ENCODE measurements at places on chromosomes 5 and 9.

DNA sequence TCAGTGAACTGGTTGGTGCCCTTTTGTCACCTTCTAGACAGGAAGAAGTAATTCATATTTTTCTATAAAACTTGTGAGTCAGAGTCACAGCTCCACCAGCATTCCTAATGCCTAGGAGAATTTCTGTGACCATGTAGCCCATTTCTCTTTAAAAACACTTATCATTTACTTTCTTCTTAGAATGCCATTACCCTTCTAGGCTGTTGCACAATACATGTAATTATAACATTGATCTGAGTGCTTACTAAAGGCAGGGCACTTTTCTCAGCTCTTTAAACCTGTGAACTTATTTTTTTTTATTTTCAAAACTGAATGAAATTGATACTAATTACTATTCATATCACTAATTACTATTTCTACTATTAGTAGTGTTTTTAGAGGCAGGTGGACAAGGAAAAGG is 373.7 kb downstream of the TLE4 start:
- no peak for DNase-seq

GRCh38 chr5:142145106-142145900 is 36.7 kb downstream of the NDFIP1 start:
- peak; percentile 27 for DNase-seq

- no peak for DNase-seq
Observed at GRCh38 chr5:264338-264737, 7.1 kb upstream of the PDCD6 start.

GRCh38 chr5:125410537-125411070 is 664.2 kb upstream of the ZNF608 start:
- DNase-seq, result no peak

DNA sequence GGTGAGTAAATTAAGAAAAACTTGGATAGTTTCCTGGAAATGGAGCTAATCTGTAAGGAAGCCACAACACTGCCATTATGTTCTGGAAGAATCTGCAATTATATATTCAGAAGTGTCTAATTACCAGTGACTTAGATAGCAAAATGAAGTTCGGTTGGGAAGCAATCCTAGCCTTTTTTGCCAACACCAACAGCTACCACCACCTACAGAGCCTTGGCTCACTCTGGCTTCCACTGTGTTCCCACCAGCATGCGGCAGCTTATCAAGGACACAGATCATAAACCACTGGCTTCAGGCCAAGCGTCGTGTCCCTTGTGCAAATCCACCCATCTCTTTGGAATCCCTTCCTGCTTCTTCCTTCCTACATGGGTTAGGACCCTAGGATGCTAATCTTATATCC is 118.0 kb upstream of the PCA3 start:
- no peak for DNase-seq

DNA sequence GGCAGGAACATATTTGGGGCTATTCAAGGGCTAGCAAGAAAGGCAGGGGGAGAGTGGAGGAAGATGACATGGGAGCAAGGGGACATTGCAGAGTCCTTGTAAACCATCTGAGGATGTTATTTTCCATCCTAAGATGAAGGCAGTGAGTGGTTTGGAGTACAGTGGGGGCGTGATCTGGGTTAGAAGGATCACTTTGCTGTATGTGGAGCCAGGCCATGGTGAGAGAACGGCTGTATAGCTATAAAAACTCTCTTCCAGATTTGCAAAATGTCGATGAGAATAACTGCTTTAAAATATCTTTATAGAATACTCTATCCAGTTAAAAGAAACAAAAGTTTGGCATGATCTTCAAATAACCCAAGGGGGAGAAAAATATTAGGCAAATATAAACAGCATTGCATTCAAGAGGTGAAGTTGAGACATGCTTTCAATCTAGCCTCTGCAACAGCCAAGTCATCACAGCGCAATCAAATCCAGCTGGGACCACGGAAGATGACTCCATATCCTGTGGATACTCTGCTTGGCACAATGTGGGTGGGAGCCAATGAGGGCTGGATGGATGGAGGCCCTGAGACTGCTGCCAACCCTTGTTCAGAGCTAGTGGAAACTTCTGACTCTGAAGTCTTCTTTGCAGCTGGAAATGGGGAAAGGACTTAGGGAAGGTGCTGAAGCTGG is 111.5 kb upstream of the BASP1 start:
- DNase-seq, result no peak

DNA sequence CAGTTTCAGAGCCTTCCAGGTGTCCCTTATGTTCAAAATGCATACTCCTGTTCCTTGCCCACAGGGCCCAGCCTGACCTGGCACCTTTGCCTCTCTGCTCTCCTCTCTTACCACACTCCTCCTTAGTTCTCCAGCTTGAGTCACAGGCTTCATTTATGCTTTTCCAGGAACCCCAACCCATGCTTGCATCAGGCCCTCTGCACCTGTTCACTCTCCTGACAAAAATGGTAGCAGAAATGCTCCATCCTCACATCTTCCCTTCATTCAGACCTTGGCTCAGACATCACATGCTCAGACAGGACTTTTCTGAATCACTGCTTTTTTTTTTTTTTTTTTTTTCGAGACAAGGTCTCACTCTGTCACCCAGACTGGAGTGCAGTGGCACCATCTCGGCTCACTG is 15.1 kb upstream of the RNF145 start:
- DNase-seq, result no peak

GRCh38 chr9:113658545-113658895 is 195.0 kb downstream of the RGS3 start:
- DNase-seq, result no peak

- DNase-seq, result no peak
Observed at GRCh38 chr9:128072144-128073021, 4.4 kb downstream of the SLC25A25 start.

GRCh38 chr5:6861036-6861435 is 147.8 kb downstream of the TENT4A start:
- DNase-seq, result no peak

DNA sequence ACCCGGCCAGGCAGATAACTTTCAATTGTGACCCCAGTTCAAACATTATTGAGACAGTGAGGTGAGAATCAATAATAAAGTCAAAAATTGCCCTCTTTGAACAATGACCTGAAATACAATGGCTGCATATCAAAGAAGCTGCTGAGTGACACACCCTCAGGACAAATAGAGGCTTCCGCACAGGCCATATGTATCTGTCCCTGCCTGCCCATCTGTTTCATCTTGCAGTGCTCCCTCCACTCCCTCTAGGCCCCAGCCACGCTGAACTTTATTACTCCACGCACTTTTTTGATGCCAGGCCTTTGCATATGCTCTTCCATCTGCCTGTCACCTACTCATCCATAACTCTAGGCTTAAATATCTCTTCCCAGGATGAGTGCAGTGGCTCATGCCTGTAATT is 15.9 kb upstream of the PFDN1 start:
- DNase-seq, result no peak

DNA sequence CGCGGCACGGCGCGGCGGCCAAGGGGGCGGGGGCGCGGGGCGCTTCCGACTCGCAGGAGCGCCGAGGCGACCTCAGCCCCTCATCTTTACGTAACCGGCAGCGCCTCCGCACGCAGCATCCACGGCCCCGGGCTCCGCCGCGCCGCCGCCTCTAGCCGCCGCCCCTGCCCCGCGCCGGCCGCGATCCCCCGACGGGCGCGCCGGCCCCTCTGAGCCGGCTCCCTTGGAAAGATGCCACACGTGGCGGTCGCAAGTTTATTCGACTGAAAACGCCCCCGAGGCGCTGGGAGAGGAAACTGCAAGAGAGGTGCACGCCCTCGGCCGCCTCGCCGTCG is 1.0 kb downstream of the KLF9 start:
- peak; percentile 65 for DNase-seq

DNA sequence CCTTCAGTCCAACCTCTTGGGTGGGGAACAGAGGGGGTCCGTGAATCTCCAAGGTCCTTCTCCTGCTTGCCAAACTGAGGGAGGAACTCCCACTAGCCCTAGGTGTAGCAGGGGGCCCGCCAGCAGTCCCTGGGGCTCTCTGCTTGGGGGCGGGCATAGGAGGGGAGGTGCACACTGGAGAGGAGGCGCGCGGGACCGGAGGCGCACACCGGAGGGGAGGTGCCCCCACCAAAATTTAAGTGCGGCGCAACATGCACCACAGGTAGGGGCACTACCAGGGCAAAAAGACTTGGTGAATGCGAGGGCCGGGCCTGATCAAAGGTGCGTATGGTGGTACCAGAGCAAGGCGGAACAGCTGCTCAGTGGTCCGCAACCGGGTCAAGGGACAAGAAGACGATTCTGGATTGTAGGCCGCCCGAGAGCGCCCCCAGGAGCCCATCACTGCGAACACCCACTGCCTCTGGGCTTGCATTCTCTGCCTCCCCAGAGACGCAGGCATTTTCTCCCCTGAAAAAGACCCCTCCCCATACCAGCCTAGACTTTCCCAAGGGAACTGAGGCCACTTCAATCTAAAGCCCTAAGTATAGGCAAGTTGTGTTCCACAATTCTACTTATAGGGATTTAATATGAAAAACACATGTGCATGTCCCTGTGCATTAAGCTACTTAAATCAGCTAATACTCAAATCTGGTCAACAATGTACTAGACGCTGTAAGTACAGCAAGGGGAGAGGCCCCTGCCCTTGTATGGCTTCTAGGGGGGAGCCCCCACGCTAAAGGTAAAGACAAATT is 50.6 kb downstream of the TGFBI start:
- DNase-seq, result no peak

DNA sequence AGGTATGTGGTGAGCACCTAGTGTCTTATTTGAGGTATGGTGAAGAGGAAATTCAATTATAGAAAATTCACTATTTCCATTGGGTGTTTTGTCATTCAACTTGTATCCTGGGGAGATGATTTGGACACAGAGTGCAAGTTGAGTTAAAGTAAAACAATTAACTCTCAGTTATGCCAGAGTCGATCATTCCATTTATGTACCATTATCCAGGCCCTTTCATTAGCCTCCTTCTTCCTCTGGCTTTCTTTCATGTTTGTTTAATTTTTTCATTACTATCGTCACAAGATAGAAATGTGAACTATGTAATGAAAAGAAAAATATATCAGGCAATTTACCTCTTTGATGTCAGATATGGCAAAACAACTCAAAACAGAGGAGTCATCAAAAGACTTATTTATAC is 1347.2 kb upstream of the NUDT12 start:
- DNase-seq, result no peak

DNA sequence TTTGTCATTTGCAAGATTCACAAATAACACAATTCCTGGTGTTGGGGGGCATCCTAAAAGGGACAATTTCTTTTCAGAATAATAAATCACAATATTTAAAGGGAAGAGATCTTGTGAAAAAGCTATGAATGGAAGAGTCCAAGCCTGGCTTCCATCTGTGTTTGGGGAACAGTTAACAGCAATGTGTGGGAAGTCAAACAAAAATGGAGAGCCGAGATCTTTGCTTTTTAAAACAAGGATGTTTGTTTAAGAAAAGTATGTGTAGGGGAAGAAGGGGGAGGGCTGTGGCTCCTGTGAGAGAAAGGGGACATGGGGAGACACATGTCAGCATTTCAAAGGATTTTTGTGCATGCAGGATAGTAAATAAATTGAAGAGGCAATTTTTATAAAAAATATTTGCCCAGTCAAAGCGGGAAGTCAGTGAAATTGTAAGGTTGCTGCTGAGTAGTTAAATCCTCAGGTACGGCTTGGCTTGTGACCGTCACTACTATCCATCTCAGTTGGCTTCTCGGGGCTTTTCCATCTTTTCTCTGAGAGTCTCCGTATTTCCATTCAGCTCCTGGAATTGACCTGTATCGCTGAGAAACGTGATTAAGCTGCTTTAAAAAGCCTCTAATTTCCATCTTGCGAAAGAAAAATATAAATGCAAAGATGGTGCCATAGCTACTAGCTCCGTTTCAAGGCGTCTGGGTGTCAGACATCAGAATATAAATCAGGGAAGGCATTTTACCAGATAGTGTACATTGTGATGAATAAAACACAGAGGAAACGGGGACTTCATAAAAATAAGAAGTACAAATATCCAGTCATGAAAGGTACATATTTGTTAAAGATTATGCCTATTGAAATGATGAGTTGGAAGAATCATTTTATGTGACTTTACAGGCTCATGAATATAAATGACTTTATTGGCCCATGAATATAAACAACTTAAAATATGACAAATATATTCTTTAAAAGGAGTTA is 52.9 kb upstream of the VCAN start:
- no peak for DNase-seq

- DNase-seq, result no peak
Observed at GRCh38 chr9:133886563-133887501, 105.3 kb downstream of the VAV2 start.

- DNase-seq, result no peak
Observed at GRCh38 chr5:142758062-142758795, 11.9 kb upstream of the ARHGAP26 start.

GRCh38 chr5:81778642-81779041 is 27.7 kb upstream of the SSBP2 start:
- DNase-seq, result no peak

DNA sequence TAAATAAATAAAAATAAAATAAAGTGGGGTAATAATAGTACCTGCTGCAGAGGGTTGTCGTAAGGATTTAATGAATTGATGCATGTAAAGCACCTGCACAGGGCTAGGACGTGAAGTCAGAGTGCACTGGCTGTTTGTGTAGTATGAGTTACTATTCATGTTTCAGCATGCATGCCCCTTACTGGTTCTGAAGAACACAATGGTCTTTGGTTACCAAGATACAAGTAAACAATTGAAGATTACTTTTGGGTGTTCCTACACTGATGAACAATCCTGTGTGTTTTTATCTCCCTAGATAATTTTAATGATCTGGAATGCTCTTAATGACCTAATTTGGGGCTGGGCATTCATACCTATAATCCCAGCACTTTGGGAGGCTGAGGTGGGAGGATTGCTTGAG is 23.2 kb upstream of the PRRC2B start:
- DNase-seq, result no peak

DNA sequence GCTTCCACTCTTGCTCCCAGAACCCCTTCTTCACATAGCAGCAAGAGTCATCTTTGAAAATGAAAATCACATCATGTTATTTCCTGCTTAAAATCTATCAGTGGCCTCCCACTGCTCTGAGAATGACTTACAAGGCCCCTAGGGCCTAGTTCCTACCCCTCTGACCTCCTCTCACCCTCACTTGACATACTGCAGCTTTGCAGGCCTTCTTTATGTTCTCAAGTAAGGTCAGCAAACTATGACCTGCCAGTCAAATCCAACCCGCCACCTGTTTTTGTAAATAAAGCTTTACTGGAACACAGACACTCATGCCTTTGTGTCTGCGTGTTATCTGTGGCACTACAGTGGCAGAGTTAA is 185.7 kb downstream of the NR3C1 start:
- DNase-seq, result no peak

DNA sequence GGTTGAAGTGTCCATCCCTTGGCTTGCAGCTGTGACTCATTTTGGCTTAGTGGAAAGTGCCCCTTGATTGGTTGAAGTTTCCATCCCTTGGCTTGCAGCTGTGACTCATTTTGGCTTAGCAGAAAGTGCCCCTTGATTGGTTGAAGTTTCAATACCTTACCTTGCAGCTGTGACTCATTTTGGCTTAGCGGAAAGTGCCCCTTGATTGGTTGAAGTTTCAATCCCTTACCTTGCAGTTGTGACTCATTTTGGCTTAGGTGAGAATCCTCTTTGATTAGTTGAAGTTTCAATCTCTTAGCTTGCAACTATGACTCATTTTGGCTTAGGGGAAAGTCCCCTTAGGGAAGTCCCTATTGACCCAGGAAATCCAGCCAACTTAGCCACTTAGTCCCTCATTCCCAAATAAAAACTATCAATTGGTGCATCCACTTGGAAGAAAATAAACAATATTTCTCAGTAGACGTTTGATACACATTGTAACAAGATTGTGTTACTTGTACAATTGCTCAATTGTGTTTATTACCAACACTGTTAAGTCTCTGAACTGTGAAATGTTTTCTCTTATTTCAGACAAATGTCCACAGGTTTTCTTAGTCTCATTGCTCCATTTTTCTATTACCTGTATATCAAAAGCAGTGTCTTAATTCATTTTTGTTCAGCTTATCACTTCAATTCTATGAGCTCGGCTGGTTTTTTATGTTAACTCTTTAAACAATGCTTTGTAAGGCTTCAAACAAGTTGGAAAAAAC is 2308.8 kb upstream of the ACO1 start:
- DNase-seq, result peak; percentile 8

Data from activated T-cell treated with anti-CD3 and anti-CD28 coated beads for 48 hours (primary cell).